Caudate nucleus (tissue), 63 donors: ENCODE measurements at places on chromosomes 13 and 19.

- no peak for DNase-seq
Measured at GRCh38 chr13:86882107-86882506, 789.1 kb upstream of the SLITRK5 start.

- DNase-seq: no peak
Measured at GRCh38 chr19:16319481-16319880, 5.1 kb upstream of the KLF2 start.

- DNase-seq: peak; percentile 24
Measured at GRCh38 chr19:1237027-1237659, 662 bp downstream of the CBARP start.

GRCh38 chr19:34367624-34367957 is 2.6 kb downstream of the GPI start:
- DNase-seq: no peak

GRCh38 chr19:35963514-35963913 is 27.3 kb downstream of the LRFN3 start:
- no peak for DNase-seq

DNA sequence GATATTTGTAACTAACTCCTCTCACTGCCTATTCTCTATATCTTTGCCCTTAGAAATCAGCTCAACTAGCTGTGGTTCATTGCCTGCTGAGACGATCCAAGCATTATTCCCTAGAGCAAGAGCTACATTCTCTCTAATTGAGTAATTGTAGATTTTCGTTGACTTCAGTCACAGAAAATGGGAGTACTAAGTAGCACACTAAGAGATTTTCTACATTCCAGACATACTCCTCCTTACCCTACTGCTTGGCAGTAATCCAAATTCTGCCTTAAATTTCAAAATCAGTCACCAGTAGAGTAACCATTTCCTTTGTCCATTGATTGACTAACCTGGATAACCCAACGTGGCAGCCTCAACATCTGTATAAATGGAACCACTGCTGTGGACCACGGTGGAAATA is 1786.8 kb downstream of the SLITRK5 start:
- no peak for DNase-seq

DNA sequence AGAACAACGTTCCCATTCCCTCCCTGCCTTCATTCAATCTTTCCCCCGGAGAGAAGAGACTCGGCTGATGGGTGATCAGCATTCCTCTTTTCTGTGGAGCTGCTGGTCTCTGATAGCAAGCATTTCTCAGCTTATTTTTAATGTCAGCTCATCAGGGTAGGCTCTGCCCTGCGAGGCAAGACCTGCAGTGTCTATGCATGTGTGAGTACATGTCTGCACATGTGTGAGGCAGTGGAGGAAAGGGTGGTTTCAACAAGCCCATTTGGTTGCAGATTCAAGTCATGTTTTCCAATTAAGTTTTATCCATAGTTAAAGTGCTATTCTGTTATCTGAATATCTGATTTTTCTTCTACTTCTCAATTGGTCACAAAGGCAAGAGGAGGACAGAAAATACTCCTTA is 19.5 kb downstream of the SLC10A2 start:
- no peak for DNase-seq

GRCh38 chr19:11767633-11768133 is 883 bp downstream of the ZNF441 start:
- no peak for DNase-seq

DNA sequence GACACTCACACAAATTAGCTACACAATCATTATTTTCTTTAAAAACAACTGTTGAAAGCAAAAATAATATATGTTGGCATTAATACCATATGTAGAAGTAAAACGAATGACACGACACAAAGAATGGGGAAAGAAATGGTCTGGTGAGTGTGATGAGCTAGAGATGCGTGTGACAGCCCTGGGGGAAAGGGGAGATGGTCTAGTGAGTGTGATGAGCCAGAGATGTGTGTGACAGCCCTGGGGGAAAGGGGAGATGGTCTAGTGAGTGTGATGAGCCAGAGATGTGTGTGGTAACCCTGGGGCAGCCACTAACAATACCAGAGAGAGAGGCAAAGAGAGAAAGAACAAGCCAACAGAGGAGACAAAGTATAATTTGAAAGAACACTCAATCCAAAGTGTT is 22.3 kb upstream of the LAMP1 start:
- no peak for DNase-seq

- DNase-seq: no peak
Measured at GRCh38 chr13:36210738-36211137, 3.6 kb downstream of the SOHLH2 start.

- no peak for DNase-seq
Measured at GRCh38 chr13:34776390-34776981, 165.6 kb upstream of the NBEA start.

- DNase-seq: no peak
Measured at GRCh38 chr13:91042870-91043269, 304.6 kb upstream of the MIR17HG start.

DNA sequence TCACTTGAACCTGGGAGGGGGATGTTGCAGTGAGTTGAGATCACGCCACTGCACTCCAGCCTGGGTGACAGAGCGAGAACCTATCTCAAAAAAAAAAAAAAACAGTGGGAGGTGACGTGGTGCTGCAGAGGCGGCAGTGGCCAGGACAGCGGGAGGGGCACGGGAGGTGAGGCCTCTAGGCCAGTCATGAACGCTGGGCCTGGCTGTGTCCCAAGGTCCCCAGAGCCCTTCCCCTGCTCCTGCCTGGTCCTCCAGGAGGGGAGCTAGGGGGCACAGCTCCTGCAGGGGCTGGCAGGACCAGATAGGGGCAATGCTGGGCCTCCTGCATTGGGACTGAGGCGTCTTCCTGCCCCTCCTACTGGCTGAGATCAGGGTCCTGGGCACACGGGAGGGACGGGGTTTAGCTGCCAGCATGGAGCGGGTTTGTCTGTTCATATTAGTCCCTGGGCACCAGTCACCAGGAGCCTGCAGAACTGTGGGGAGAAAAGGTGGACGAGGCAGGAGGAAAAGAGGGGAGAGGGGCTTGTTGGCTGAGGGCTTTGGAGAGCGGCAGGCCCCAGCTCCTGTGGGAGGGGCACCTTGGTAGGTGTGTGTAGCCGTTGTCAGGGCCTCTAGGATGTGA is 4.5 kb downstream of the MAP2K7 start:
- DNase-seq: no peak

DNA sequence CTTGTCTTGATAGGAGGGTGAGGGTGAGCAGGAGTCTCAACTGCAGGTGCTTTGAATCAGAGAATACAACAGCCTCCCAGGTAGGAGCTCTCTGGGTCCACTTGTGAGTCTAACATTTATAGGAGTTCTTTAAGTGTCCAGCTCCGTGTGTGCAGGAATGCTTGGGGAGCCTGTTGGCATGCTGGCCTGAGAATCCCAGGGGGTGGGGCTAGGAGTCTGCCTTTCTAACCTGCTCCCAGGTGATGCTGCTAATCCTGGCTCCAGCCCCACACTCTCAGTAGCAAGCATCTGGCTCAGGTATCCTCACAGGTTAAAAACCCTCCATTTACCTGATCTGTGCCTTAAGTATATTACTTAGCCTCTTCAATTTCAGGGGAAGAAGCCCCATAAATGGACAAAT is 368.9 kb downstream of the RBM26 start:
- no peak for DNase-seq

DNA sequence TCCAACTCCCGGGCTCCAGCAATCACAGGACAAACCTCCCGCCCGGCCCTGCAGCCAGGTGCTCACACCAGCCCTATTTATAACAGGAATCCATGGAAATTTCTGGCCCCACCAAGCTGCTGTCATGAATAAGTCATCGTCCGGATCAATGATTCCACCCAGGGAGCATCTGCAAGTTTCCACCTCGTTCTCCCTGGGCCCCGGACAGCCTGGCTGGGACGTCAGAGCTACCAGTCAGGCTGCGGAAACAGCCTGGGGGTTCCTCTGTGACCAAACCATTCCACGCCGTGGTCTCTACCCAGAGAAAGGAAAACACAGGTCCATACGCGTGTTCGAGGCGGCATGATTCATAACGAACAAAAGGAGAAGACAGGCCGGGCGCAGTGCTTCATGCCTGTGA is 20.7 kb upstream of the PTBP1 start:
- DNase-seq: no peak

GRCh38 chr19:3570606-3571011 is 2.1 kb upstream of the HMG20B start:
- DNase-seq: peak; percentile 44

GRCh38 chr19:30227012-30227621 is 145.1 kb upstream of the ZNF536 start:
- DNase-seq: no peak

DNA sequence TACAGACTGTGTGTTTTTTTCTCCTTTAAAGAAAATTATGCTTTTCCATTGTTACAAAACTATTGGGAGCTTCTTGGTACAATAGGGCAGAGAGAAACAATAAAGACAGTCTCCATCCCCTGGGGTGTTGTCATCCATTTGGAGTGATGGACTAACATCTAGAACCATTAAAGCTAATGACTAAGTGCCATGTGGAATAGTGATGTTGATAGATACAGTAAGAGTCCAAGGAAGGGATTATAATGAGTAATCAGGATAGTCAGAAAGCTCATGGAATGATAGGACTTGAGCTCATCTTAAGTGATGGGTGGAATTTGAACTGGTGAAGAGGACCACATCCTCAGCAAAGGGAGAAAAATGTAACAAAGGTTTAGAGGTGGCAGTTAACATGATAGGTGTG is 24.1 kb upstream of the FRY start:
- DNase-seq: no peak

DNA sequence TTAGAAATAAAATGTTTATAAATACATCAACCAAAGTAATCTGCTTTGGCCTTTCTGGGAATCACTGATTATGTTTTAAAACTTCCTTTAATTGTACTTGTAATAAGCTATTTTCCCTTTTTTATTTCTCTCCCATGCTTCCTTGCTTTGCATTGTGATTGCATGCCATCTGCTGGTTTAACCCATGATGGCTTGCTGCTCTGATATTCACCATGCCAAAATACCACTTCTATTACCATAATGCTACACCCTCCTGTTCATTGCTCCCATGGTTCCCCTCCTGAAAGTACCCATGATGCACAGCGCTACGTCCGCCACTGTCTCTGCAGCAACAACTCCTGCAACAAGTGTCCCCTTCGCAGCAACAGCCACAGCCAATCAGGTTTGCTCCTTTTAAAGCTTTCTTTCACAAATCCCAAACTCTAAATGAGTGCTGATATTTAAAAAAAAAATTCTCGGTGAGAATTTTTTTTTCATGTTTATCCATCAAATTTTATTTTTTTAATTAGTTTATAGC is 67.7 kb upstream of the RAP2A start:
- no peak for DNase-seq

GRCh38 chr13:80740071-80740470 is 399.1 kb upstream of the SPRY2 start:
- DNase-seq: no peak

- no peak for DNase-seq
Measured at GRCh38 chr19:56088497-56089215, 32.4 kb downstream of the ZNF787 start.

- DNase-seq: no peak
Measured at GRCh38 chr13:112910616-112911280, 58.3 kb upstream of the MCF2L start.
